Activated naive CD8-positive, alpha-beta T cell treated with anti-CD3 and anti-CD28 coated beads, Interleukin-2, amount 50 U/mL, for 24 hours (primary cell): ENCODE measurements at places on chromosomes 12 and 14.

GRCh38 chr12:76085520-76085868 is 1.0 kb upstream of the NAP1L1 start:
- H3K36me3 ChIP-seq = peaks cover 28% of the 10 kb centered on the region
- H3K4me3 ChIP-seq = peak overlapping the region; percentile 93
- H3K27me3 ChIP-seq = no peaks in the 10 kb centered on the region
- DNase-seq = peak; percentile 39
- H3K4me1 ChIP-seq = peaks cover 37% of the 10 kb centered on the region

- H3K27me3 ChIP-seq = no peaks in the 10 kb centered on the region
- no peak for DNase-seq
- peak overlapping the region; percentile 84 for H3K27ac ChIP-seq
These were observed 29.3 kb downstream of the CD9 start for GRCh38 chr12:6229224-6230218.

DNA sequence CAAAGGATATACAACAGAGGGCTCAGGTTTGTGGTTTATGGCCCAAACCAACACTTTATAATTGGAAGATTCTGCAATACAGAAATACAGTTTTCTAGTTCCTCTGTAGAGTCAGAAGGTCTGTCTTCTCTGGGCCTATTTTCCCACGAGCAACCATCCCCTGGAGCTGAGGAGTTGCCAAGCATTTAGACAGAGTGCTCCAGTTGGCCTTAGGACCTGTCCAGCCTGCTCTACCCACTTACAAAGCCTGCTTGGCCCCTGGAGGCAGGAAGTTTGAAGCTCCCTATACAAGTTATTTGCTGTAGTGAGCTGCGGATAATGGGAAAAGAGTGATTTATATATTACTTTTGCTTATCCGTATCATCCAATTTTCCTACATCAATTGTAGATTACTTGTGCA is 60.8 kb upstream of the HSPB8 start:
- H3K36me3 ChIP-seq = no peaks in the 10 kb centered on the region
- no peak overlapping the region for H3K27ac ChIP-seq
- peaks cover 3% of the 10 kb centered on the region for H3K27me3 ChIP-seq
- no peak overlapping the region for H3K4me3 ChIP-seq
- no peak for DNase-seq
- H3K4me1 ChIP-seq = no peaks in the 10 kb centered on the region

DNA sequence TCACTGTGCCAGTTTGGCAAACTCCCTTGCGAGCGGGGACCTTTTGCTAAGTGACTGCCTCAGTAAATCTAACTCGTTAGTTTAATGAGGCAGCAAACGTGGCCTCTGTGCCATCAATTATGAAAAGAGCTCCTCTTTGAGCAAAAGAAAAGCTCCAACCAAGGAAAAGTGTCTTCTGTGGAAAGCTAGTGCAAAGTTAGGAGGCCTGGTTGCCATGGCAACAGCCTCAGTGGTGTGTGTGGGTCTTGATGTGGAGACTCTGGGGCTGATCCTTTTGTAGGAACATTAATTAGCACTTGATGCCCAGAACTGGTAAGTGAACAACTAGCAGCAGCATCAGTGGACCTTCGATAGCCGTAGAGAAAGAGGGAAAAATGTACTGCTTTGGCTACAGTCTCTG is 145.7 kb downstream of the CHST11 start:
- DNase-seq = no peak
- H3K4me1 ChIP-seq = peaks cover 43% of the 10 kb centered on the region
- H3K27me3 ChIP-seq = no peaks in the 10 kb centered on the region
- no peak overlapping the region for H3K4me3 ChIP-seq

DNA sequence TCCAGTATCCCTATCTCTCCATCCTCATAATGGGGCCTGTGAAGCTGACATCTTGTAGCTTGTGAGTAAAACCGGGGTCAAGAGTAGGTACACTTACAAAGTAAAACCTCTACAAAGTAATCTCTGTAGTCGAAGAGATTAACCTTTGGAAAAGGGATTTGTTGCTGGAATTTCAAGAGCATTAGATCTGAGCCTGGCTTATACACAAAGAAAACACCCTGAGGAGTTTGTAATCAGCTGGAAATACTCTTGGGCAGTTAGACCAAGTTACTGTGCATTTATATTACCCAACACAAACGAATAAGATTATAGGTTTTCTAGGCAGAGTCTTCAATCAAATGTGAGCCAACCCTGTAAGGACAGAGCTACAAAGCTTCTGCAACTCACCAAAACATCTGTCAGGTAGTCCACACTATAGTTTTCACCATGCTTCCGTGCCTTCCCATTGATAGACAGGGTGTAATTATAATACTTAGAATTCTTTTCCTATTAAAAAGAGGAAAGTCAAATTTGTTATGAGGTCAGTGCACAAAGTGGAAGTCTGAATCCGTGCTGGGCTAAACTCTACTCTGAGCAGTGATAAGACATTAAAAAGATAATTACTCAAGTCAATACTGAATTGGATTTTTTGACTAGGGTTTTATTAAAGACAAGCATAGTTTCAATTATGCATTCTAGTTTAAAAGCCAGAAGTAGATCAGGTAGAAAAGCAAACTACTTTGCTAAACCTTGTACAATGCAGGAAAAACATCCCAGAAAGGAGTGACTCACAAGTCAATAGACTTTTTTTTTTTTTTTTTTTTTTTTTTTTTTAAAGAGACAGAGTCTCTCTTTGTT is 14.6 kb downstream of the GNS start:
- no peaks in the 10 kb centered on the region for H3K27me3 ChIP-seq
- DNase-seq = no peak
- H3K27ac ChIP-seq = no peak overlapping the region
- no peaks in the 10 kb centered on the region for H3K4me1 ChIP-seq
- peaks cover 41% of the 10 kb centered on the region for H3K36me3 ChIP-seq

DNA sequence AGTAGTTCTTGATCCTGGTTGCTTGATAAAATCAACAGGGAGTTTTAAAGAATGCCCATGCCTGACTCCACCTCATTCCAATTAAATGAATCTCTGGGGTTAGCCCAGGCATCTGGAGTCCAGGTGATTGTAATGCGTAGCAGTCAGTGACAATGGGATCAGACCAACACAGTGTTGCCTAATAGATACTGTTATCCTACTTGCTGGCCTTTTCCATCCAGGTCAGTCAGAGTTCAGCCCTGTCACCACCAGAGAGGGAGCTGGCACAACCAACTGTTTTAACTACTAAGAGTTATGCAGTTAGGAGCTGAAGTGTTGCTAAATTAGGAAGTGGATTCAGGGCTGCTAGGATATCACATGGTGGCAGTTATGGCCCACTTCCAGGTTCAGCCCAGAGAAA is 107.1 kb downstream of the GPR135 start:
- no peak overlapping the region for H3K27ac ChIP-seq
- H3K4me1 ChIP-seq = peaks cover 11% of the 10 kb centered on the region
- DNase-seq = no peak
- no peaks in the 10 kb centered on the region for H3K27me3 ChIP-seq

DNA sequence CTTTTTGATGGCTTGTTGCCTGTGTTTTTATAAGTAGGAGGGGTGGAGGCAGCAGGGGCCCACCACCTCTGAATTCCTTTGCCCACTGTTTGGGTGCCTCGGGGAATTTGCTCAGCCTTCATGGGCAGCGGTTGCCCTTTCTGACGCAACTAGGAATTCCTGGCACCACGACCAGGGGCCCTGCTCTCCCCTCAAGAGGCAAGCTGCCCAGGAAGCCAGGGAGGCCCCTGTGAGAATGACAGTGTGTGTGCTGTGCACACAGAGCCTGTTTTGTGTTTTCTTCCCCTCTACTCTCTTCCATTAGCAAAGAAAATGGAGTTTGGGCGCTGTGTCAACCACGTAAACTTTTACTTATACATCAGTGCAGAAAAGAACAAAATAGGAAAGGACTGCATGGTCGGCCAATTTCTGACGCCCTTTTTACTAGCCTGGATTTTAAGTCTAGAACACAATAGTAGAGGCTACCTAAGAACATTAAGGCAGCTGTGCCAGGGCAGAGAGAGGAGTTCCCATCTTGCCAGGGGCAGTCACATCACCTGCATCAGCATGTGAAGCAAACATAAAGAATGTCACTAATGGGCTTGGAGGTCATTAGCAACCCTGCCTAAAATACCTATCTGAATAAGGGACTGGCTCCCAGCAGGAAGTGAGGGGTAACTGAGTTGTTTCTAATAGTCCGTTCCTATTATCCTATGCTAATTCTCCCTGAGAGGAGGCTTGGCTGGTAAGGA is 17.9 kb upstream of the PTGR2 start:
- H3K27me3 ChIP-seq = no peaks in the 10 kb centered on the region
- H3K27ac ChIP-seq = no peak overlapping the region
- H3K4me1 ChIP-seq = peaks cover 18% of the 10 kb centered on the region
- H3K4me3 ChIP-seq = no peak overlapping the region
